CD4-positive, alpha-beta T cell treated with Interleukin-6 at 100 ng/mL for 8 hours (primary cell): ENCODE measurements at places on chromosomes 2 and 18.

DNA sequence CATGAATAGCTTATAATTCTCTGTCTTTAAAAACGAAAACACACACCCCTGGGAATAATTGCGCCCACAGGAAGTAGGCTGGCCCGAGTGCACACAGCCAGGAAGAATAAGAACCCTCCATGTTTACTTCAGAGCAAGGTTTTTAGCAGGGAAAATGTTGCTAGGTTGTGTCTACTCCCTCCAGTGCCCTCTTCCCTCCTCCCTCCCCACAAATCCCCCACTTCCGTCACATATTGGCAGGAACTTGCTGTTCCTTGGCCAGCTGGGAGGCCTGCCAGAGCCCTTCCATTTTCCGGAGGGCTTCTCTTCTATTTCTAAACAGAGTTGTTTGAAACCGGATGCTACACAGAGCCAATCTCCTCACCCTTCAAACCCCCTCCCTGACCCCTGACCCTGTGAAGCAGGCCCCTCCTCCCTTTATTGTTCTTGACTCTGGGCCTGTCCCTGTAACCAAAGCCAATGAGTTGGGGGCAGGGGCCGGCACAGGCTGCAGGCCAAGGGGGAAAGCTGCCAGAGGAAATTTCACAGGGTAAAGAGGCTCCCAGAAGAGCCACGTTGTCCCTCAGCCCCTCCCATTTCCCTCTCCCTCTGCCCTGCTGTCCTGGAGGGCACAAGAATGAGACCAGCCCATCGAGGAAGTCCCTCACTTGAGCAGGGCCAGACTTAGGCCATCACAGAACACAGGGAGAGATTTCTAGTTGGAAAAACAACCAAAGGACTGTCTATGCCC lies 49.8 kb upstream of the LGALSL start:
- DNase-seq, result no peak

DNA sequence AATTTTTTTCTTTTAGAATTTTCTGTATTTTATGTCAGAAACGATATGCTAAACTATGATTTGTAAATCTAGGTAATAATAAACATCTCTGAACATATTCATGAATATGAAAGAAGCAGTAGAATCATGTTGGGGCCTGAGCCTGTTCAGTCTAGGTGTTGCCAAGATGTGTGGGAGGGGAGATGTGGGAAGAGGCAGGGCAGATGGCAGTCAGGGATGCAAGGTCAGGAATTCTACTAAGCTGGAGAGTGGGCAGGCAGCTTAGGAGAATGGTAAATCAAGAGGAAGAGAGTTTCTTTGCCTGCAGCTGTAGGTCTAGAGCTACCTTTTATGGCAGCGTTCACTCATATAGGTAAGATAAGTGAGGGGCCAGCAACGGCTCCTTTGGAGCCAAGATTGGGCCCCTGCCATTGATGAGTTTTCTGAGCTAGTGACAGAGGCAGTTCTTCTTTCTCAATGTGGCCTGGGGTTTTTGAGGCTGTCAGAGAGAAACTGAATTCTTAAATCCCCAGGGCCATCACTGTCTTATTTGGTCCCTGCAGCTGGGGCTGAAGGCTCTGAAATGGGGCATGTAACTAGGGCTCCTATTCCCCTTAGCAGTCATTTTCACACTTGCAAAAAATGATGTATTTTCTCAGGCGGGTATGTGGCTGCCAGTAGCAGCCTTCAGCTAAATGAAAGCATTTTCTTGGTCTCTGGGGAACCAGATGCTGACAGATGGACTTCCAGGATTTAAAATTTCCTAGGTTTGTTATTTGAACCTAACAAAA lies 232.8 kb downstream of the PIK3C3 start:
- no peak for DNase-seq

DNA sequence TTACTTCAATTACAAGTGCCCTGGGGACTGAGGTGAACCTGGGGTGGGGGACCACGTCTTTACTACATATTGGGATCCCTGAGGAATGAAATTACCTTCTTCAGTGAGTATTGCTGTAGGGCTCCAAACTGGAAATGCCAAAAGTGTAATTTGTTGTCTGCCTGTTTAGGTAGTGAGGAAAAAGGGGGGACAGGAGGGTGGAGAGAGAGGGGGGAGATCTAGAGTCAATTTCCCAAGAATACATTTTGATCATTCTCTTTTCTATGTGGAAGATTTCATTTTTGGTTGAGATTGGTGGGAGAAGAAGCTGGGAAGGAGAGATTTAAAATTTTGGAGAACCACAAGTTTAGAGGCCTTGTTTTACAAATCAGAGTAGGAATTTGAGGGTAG lies 101.1 kb downstream of the SPTBN1 start:
- DNase-seq, result no peak

- DNase-seq, result no peak
Observed at GRCh38 chr2:40177366-40177765, 274.5 kb downstream of the SLC8A1 start.

DNA sequence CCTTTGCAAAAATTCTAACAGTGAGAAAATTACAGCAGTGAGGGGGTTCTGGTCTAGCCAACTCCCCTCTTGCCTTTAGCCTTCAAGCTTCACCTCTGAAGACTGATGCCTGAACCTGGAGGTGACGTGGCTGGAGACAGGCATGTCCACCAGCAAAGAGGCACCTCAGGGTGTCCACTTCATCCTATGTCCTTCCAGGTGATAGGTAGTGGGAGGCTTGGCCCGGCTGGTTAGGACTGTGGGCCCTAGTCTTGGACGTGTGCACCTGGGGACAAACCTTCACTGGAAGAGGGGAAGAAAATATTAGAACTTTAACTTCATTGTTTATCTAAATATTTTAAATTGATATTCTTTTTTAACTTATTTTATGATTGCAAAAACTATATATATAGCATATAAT lies 35.5 kb upstream of the EDAR start:
- DNase-seq, result no peak

GRCh38 chr2:192126912-192127311 lies 67.8 kb downstream of the TMEFF2 start:
- no peak for DNase-seq
